GM18507 (cell line): ENCODE measurements at places on chromosomes 3 and 15.

DNA sequence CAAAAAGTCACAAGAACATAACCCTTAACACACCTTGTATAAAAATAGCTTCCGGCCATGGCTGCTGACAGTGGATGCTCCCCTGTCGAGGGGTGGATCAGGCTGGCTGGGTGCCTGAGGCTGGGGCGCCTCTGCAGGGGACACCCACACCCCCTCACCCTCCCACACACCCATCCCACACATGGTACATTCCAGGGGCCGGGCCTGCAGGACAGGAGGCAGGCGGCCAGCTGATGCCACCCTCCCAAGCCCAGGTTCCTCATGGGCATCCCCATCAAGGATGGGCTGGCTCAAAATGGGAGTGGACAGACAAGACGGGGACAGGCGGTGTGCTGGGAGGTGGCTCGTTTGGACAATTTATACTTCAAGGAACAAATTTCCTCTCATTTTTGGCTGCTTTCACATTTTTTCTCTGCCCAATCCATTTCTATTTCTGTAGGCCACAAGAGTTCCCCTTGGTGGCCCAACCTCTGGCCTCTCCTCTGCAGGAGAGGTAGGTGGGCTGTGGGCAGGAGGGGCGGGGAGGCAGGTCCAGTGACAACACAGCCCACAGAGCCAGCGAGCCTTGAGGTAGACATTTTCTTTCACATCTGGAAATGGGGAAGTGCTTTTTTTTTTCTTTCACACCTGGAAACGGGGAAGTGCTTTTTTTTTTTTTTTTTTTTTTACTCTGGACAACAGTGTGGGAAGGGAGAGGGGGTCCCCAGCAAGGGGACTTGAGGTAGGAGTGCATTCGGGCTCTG lies 23.3 kb downstream of the RNU5B-1 start:
- DNase-seq: no peak

DNA sequence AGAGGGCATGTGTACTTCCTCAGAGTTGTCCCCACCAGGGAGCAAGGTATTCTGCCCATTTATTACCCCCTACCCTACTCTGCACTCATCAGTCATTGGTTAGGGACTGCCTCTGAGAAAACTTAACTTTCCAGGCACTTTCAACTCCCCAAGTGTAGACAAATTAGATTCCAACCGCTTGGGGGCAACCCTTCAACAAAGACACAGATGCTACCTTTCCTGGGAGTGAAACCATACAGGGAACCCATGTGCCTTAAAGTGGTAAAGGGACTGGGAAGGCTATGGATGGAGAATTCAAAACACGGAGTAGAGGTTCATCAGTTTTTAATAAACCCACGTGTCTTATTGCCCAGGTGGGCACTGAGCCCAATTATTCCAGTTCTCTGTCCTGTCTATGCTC lies 19.4 kb upstream of the UBE2E2 start:
- no peak for DNase-seq

DNA sequence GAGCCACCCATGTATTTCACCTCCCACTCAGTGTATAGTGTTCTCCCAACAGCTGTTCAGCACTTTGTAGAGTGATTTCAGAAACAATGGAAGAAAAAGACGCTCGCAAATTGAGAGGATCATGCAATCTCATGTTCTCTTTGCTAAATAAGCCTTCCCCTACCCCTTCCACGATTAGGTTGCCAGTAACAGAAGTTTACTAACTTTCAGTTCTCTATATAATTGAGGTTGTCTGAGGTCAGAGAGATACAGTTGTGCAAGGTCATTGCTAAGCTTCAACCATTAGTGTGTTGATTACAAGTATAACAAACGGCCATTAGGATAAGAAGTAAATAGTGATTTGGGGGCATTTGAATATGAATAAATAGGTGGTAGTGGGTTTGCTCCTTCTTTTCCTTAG lies 99.6 kb downstream of the TUSC7 start:
- DNase-seq: no peak

GRCh38 chr15:73660455-73660854 lies 23.7 kb upstream of the CD276 start:
- no peak for DNase-seq

- no peak for DNase-seq
Observed at GRCh38 chr3:23566499-23566898, 239.3 kb upstream of the UBE2E1 start.

DNA sequence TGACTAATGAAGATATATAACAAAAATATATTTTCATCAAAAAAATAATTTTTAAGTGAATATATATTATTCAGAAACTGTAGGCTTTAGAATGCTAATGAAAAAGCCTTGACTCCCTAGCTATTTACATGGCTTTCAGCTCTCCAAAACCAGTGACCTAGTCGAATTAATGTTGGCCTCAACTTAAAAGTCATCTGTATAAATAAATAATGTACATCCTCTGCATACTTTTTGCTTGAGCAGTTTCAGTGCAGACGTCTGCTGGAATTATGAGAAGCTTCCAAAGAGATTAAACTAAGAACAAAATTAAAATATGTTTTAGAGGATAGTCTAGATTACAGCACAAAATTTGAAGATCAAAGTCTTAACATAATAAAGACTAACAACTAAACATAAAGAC lies 520.4 kb upstream of the ALCAM start:
- DNase-seq: no peak

DNA sequence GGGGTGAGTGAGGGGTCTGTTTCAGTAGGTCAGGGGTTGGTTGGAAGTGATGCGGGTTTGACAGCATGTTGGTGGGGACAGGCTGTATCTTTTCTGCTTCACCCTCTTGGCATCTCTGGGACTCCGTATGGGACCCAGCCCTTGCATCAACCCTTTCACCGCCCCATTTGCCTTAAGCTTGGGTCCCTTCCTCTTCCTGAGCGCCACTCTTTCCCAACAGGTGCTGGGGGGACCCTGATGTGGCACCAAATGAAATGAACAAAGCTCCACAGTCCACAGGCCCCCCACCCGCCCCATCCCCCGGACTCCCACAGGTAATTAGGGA lies 1.1 kb downstream of the EIF4G1 start:
- no peak for DNase-seq

- DNase-seq: no peak
Observed at GRCh38 chr3:167094632-167095031, 285.5 kb downstream of the ZBBX start.

GRCh38 chr3:32340611-32341365 lies 50.9 kb upstream of the CMTM7 start:
- no peak for DNase-seq

DNA sequence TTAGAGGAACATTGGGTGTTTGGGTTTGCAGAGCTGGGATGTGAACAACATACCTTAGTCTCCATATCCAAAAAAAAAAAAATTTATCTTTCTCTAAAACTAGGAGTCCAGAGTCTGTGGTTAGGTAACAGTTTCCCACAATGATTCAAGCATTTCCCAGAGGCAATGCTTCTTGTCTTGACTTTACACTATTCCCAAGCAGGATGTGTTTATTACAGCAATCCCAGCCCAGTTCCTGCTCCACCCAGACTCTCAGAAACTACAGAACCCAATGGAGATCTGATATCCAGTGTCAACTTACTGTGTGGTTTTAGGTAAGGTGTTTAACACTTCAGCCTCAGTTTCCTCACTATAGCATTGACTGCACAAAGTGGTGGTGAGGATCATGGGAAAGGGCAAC lies 2.3 kb upstream of the C3orf62 start:
- DNase-seq: no peak

DNA sequence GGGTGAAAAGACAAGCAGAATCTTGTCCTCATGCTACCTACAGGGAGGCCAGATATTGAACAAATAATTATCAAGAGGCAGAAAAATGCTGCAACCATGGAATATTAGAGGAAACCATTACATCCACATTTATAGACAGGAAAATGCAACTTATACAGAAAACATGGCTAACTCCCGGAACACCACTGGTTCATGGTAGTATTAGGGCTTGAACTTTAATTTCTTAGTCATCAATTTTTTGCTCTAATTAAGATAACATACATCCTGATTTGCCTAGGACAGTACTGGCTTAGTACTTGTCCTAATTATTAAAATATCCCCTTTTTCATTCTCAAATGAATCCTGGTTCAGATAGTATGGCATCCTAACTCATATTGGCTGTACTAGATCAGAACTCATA lies 76.3 kb upstream of the TGFBR2 start:
- DNase-seq: no peak

DNA sequence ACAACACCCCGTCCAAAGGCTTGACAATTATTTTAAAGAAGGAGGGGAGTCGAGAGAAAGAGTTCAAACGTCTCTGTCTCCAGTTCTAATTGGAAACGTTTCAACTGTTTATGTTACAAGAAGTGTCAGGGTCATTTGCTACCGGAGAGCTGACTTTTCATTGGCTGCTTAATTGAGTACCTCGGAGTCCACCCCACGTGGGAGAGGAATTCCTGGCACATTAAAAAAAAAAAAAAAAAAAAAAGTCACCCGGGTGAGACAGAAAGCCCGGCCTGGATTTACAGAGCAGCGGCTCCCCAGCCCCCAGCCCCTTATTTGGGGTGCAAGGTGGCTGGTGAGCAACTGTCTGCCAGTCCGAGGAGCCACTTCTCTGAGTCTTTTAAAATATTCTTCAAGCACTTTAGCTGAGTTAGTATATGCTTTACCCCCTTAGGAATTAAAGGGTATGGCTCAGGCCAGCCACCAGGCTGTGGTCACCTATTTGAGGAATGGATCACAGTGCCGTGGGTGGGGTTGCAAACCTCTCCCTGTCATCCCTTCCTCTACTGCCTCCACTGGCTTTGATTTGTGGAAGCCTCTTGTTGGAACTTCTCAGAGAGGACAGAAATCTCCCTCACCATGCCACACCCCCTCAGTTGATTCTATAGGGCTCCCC lies 3.9 kb upstream of the TLE3 start:
- no peak for DNase-seq

DNA sequence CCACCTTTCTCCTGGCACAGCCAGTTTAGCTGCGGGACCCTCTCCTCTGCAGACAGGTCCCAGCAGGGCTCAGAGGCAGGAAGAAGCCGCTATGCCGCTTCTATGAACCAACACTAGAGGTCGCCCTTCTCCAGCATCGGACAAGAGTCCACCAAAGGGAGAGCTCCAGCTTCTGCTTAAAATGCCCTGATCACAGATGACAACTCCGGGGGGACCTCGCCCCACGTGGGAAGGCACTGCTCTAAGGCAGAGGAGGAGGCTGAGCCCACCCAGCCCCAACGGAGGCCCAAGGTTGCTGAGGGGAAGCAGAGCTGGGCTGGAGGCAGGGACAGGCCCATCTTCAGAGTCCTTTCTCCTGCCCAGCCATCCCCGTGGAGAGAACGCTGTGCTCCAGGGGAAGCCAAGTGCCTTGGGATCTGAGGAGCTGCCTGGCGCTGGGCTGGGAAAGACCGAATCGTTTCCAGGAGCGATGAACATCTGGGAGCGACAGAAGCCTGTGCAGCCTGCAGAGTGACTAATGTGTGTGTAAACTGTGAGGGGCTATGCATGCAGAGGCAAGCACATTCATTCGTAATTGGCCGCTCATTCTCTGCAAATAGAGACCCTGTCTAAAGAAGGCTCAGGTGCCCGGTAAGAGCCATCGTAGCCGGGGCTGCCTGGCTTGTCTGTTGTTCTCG lies 43.5 kb upstream of the BDH1 start:
- DNase-seq: peak; percentile 79

- DNase-seq: no peak
Observed at GRCh38 chr3:172659246-172660002, 51.4 kb downstream of the NCEH1 start.

DNA sequence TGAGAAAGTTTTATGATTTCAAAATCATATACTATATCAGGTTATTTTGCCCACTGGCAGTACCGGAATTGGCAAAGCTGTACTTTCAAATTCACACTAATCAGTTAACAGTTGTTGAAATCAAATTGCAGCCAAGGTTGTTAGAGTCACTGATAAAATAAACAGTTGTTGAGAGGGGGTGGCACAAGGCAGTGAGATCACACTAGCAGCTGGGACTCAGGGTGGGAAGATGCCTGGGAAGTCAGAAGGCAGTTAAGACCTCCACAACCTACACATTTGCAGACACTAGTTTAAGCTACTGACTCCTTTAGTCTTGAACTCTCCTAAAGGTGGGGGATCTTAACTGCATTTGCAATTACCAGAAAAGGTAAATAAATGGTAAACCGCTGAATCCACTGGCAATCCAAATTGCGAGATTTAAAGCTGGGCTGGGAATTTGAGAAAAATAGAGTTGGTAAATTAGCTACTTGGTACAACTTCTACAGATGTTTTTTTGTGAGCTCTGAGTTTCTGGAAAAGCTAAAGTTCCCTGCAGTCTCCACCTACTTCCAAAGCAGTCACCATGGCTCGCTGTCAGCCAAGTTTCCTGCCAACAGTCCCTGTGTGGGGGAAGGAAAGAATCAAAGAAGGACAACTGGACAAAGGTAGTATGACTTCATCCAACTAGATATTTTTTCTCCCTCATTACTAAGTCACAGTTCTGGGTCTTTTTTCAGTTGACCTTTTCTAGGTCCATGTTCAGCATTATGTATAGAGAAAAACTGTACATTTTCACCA lies 105.7 kb downstream of the ZNF385D start:
- no peak for DNase-seq

GRCh38 chr15:39501366-39502081 lies 79.4 kb upstream of the THBS1 start:
- DNase-seq: no peak

DNA sequence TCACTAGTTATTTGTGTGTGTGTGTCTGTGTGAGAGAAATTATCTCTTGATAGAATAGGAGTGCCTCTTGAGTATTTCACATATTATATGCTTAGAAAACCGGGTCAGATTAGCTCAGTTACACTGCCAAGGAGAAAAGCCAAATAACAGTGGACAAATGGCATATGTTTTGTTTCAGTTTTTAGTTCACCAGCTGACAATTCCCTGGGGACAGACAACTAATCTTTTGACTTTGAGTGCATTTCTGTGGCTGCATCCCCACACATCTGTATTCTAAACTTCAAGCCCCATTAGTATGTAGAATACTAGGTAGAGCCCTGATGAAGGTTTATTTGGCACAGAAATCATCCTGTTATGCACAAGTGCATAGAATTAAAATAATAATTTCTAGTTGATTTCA lies 227.7 kb upstream of the CNTN3 start:
- DNase-seq: no peak

DNA sequence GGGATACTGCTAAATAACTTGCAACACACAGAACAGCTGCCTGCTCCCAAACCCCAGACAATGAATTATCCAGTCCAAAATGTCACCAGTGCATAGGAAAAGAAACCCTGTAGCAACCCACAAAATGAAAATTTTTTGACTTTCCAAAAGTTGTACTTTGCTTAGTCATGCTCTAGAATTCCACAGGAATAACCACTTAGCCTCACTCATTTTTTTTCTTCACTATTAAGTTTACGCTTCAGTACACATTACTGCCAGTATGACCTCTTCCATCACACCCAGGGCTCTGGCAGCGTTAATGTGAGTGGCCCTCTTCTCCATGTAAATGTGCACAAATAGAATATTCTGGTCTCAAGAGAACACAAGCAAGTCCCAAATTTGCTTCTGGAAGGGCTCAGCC lies 259.8 kb downstream of the MAGI1 start:
- DNase-seq: no peak

GRCh38 chr3:142664311-142664710 lies 59.5 kb upstream of the TRPC1 start:
- no peak for DNase-seq

DNA sequence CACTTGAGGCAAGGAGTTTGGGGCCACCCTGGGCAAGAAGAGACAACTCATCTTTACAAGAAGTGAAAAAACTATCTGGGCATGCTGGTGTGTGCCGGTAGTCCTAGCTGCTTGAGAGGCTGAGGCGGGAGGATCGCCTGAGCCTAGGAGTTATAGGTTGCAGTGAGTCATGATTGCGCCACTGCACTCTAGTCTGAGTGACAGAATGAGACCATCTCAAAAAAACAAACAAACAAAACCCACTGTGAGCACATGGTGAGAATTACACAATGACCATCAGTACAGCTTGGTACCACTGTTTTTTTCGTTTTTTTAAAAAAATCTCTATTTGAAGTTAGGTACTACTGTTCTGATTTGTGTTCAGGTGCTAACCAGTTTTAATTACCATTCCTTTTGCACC lies 13.6 kb downstream of the VPS39 start:
- DNase-seq: no peak
